Cortex of kidney (tissue), 1 donor: ENCODE measurements at places on chromosomes 1 and 21.

DNA sequence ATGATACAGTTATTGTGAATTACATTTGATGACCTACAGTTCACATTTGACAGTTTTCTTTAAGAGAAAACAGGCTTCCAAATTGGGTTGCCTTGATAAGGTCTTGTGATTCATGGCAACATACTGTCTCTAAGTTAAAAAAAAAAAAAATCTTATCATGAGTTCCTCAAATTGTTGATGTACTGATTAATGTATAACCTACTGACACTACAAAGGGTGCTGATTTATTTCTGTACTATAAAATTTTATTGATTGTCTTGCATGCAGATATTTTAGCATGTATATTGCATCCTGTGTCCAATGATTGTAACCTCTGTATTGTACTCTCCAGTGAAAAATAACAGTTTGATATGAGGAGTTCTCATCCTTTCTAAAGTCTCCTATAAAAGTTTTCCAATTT lies 197.3 kb upstream of the IVNS1ABP start:
- no peak for DNase-seq

- DNase-seq: no peak
Measured at GRCh38 chr1:209404577-209404976, 178.9 kb upstream of the CAMK1G start.

DNA sequence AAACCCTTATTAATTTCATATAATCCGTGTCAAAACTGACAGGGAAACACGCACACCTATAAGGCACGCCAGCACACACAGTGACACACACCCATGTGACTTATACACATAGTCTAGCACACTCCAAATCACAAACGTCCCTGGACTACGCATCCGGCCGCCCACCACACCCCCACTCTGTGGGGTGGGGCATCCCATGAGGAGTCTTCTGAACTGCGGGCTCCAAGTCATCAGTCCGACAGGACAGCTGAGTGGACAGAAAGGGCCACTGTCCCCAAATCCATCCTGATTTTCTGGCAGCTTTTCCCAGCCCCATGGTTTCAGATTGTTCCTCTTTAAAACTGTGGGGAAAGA lies 829 bp downstream of the PEA15 start:
- no peak for DNase-seq

DNA sequence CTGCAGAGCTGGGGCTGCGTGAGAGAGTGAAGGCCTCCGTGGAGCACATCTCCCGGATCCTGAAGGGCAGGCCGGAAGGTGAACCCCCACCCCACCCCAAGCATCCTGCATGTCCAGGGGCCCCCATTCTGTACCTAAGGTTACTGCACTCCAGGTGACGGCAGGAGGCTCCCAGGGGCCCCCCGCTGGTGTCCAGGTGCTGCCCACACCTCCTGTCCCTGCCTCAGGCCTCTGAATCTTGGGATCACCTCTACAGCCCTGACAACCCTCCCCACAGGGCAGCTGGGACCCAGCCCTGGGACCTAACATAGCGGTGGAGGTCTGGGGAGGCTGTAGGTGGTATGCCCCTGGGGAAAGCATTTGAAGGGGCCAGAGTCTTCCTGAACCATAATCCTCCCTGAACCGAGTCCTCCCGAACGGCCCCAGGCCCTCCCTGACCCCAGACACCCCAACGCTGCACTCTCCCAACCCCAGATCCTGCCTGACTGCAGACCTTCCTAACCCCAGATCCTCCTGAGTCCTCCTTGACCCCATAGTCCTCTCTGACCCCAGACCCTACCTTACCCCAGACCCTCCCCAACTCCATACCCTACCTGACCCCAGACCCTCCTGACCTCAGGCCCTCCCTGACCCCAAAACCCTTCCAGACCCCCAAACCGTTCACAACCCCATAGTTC lies 33.5 kb downstream of the TRIM11 start:
- no peak for DNase-seq

DNA sequence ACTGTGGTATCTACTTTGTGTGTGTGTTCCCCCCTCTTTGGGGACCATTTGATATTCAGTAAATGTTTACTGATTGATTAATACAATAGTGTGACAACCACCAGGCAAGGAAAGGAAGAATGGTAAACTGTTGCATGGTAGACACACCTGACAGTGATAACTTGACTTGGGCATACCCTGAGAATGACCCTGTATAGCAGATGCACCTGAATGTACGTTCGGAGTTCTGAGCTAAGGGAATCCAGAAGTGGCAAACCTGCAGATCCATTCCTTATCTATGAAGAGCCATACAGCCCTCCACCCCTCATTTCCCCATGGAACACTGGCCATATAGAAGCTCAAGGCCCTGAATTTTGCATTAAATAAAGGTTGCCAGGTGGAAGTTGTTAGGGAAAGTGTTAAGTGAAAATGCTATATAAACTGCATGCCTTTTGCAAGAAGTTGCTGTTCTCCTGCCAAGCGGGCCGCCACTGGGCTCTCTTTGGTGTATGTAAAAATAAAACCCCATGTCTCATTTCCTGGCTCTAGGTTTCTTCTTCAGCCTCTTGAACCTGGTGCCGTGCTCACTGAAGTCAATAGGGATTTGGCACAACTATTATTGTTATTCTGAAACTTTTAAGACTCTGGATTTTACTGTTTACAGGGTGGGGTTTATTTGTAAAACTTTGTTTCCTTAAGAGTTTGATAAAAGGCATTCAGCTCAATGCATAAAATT lies 32.6 kb upstream of the DENND1B start:
- DNase-seq: no peak

DNA sequence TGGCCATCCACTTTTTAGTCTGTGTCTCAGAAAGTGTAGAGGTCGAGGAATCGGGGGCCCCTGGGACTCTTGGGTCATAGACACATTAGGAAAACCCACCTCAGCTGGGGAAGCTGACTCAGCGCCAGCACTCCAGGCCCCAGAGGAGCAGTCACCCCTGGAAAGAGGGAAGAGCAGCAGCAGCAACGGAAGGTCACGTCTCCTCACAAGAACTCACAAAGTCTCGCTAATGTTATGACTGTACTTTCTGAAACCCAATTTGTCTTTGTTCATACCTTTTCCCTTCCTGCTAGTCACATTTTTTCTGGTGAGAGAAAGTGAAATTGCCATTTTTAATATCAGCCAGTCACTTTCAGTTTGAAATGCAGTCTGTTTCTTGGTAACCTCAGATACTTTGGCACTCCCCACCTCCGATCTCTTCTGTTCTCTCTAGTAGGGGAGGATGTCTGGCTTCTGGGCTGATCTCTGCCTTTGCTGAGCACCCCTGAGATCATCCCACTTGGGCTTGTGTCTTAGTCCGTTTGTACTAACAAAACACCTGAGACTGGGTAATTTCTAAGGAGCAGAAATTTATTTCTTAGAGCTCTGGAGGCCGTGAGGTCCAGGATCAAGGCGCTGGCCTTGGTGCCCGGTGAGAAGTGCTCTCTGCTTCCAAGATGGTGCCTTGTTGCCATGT lies 6.0 kb upstream of the NLRP3 start:
- no peak for DNase-seq

DNA sequence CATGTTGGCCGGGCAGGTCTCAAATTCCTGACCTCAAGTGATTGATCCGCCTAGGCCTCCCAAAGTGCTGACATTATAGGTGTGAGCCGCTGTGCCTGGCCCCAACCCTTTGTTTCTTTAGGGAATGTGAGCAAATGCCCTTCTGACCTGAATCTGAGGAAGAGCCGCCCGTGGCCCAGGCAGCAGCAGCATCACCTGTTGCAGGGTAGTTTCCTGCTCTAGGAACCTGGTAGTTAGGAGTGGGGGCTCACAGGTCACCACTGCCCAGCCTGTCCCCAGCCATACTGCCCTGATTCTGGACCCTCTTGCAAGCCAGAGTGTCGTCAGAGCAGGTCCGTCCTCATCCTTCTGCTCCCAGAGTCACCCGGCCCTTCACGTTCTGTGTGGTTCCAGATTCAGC lies 13.0 kb downstream of the YBEY start:
- no peak for DNase-seq

- no peak for DNase-seq
Measured at GRCh38 chr1:43188106-43188505, 16.0 kb downstream of the CFAP57 start.

DNA sequence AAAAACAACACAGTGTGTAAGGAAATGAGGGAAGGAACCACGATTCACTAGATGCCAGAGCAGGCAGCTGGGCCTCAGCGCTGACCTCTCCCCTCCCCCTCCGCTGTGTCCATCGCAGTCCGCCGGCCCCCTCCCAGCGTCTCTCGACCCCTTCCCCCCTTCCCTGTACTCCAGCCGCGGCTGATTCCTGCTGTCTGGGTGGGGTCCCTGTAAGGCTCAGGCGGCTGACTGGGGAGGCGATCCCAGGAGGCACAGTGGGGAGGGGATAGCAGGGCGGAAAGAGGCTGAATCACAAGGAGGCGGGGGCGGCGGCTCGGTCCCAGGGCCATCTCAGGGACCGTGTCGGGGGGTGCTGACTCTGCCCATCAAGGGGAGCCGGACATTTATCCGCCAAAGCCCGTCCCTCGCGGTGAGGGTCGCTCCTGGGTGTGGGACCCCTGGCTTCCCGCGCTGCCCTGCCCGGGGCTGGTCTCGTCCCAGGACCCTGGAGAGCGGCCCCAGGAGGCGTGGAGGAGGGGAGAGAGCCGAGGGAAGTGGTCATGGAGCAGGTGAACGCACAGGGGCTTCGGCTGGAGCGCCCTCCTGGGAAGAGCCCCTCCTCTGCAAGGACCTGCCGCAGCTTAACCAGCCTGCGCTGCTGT lies 241.9 kb downstream of the PTPRU start:
- DNase-seq: no peak

- DNase-seq: no peak
Measured at GRCh38 chr1:227125929-227126545, 185.9 kb downstream of the COQ8A start.

GRCh38 chr1:178101266-178101630 lies 7.3 kb downstream of the RASAL2 start:
- no peak for DNase-seq

GRCh38 chr1:84171481-84171880 lies 27.4 kb downstream of the PRKACB start:
- DNase-seq: no peak

DNA sequence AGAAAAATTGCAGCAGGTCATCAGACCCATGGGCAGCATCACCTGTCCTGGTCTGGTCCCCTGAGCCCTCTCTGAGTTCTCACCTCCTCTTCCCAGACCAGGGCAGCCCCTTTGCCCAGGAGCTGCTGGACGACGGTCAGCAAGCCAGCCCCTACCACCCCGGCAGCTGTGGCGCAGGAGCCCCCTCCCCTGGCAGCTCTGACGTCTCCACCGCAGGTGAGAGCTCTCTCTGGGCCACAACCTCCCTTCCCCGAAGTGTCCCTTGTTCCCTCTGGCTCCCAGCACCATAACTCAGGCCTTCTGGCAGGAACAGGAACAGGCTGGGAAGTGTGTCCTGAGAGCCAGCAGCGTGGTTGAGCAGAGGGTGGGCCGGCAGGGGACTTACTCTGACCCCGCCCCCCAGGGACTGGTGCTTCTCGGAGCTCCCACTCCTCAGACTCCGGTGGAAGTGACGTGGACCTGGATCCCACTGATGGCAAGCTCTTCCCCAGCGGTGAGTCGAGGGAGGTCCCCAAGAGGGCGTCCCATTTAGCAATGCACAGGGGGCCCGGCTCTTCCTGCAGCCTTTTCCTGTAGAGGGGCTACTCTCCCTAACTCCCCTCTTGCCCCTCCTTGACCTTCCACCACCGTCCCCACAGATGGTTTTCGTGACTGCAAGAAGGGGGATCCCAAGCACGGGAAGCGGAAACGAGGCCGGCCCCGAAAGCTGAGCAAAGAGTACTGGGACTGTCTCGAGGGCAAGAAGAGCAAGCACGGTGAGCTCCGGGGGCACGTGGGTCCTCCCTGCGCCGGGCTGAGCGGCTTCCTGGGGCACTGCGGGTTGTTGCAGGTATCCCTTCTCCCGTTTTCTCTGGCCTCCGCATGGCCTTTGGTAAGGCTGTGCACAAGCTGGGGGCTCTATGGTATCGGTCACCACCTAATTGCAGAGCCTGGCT lies 2.4 kb downstream of the ELF3 start:
- no peak for DNase-seq
